ENCODE measurements at places on chromosomes 3 and 15. TPM values are rescaled to one million over a fixed set of nuclear protein-coding genes. Genes with fewer than 3 reads are reported as not detected.

- DNase-seq, result no peak
Observed at GRCh38 chr15:85710340-85710842, 84.3 kb downstream of the KLHL25 start.

DNA sequence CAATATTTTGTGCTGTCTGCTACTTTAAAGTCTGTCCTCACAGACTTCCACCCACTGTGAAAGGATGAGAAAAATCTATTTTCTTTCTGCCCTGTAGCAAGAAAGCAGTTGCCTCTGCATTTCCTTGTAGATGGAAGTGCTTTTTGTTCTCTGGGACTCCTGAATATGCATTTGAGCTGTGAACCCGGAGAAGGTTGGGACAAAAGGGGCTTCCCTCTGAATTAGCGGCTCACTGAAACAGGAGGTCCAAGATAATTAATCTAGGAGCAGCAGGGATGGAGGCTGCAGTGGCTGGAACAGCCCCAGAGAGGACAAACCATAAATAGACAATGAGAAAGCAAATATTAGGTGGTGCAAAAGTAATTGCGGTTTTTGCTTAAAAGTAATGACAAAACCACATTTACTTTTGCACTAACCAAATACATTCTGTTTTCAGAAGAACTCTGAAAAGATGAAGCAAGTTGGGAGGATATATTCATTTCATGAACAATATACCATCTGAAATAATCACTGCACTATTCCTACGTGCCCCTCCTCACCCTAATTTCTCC lies 143.4 kb upstream of the KBTBD8 start:
- no peak for DNase-seq

Gene MUSTN1
- total RNA-seq, result not detected

Gene SNRPA1
- total RNA-seq, result 27.6 TPM

Gene COL6A5
- total RNA-seq, result not detected
